Stimulated activated CD8-positive, alpha-beta memory T cell treated with anti-CD3 and anti-CD28 coated beads, Interleukin-15, amount 100 ng/mL, for 24 hours (primary cell): ENCODE measurements at places on chromosomes 6 and 20.

GRCh38 chr20:15544742-15545141 lies 1028.5 kb downstream of the KIF16B start:
- DNase-seq: no peak

GRCh38 chr6:141867767-141868166 lies 265.0 kb upstream of the GJE1 start:
- DNase-seq: no peak

GRCh38 chr6:157804448-157805327 lies 18.4 kb upstream of the SNX9 start:
- DNase-seq: no peak

DNA sequence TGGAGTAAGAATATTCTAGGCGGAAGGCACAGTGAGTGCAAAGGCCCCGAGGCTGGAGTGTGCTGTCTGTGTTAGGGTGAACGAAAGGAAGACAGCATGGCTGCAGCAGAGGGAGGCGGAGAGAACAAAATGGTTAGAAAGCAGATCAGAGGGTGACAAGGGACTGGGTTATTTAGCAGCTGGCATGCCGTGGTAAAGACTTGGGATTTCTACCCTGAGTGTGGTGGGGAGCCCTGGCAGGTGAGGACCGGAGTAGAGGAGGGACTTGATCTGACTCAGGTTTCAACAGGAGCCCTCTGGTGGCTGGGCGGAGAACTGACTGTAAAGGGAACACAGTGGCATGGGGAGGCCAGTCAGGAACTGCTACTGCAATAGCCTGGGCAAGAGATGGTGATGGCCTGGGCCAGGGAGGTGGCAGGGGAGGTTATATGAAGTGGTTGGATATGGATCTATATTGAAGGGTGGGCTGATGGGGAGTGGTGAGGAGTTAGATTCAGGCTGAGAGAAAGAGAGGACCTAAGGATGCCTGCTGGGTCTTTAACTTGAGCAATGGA lies 38.0 kb downstream of the PIM1 start:
- peak; percentile 59 for DNase-seq

- DNase-seq: no peak
These were observed 829.3 kb upstream of the CITED2 start for GRCh38 chr6:140203661-140204147.

DNA sequence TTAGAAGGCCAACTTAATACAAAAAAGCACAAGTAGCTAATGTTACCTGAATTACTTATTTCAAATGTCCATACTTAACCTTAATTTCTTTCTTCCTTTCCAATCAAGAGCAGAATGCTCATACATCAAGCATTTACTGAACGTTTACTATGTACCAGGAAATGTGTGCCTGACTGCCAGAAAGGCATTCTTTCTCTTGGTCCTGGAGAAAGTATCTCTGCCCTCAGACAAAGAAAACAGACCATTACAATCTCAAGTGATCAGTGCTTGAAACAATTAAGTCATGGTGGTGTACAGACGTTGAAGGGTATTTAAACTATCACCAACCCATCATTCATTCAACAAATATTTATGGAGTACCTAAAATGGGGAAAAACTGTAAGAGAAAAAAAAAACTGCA lies 26.4 kb downstream of the CSNK2A1 start:
- DNase-seq: no peak

- no peak for DNase-seq
These were observed 34.9 kb downstream of the ERMARD start for GRCh38 chr6:169786349-169786748.

DNA sequence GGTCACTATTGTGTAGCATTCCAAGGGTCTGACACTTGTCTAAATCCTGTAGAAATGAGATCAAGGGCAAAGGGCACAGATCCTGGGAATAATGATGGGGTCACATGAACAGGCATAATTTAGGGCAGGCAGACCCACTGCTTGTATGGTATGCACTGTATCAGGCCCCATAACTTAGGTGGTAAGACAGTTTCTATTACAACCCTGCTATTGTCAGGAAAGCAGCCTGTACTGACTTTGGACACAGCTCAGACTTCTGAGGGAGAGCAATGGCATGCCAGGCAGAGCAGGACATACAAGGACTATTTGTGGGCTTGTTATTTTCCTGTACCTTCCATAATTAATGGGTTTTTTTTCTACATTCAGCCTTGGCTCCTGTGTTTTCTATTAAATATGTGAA lies 286.8 kb downstream of the PKHD1 start:
- DNase-seq: no peak

DNA sequence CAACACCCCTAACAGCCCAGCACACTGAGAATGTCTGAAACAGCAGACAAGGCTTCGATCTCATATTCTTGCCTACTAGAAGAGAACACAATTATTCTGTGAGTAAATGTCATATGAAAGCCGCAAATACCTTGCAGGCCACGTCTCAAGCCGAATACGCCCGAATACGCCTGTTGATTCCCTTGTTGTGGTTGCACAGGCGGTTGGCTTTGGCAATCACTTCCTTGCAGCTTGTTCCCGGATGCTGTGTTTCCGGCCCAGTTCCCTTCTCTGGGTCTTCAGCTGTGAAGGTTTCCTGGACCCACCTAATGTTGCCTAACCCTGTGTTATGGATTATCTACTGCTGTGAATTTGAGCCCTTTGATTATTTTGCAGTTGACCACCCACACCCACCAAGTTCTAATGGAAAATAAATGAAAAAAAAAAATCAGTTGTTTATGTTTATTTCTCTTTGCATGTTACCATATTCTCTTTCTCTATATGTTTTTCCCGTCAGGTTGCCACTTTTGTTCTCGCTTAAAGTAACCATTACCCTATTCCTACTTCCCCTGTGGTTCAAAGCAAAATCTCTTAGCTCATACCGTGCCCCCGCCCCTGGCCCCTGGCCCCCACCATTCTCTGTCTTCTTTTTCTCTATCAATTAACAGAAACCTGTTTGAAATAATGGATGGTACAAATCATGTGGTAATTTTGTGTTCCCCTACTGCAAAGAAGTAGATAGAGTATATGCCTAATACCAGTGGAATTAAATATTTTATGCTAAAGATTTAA lies 172.4 kb downstream of the ADGB start:
- DNase-seq: no peak

DNA sequence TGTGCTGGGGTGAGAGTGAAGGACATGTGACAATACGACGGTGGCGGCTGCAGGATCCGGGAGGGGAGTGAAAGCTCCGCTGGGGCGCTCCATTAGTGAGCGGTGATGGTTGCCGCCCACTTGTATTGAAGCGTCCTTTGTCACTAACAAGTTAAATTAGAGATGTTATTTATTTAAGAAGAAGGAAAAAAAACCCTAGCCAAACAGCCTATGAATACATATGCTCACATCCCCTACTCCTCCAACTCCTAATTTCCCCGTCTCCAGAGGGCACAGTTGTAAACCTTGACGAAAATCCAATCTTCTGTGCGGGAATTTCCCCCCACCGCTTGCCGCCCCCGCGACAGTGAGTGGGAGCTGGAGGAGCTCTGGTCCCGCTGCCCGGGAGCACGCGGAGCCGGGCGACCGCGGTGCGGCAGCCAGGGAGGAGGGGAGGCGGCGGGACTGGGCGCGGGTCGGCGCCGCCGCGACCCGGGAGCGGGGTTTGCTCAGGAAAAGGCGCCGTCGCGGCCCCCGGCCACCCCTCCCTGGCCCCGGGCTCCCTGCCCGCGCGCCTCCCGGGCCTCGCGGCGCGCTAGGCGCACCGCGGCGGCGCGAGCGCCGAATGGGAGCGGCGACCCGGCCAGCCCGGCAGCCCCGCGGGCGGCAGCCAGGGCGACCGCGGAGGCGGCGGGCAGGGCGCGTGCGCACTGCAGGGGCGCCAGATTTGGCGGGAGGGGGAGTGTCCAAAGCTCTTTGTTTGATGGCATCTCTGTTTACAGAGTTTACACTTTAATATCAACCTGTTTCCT lies at the start of gene MYB:
MYB (plus strand) TSS at position 767 of the 791 bp plus-strand sequence. CDS start 206 bp downstream, outside the sequence.
- DNase-seq: peak; percentile 41

- DNase-seq: no peak
These were observed 735 bp upstream of the SLC23A2 start for GRCh38 chr20:5002077-5002413.

- DNase-seq: no peak
These were observed 775 bp downstream of the PFDN4 start for GRCh38 chr20:54208548-54209176.

GRCh38 chr6:14207448-14207847 lies 89.9 kb downstream of the CD83 start:
- DNase-seq: no peak

- DNase-seq: no peak
These were observed 141.1 kb downstream of the SYNDIG1 start for GRCh38 chr20:24610341-24611115.

DNA sequence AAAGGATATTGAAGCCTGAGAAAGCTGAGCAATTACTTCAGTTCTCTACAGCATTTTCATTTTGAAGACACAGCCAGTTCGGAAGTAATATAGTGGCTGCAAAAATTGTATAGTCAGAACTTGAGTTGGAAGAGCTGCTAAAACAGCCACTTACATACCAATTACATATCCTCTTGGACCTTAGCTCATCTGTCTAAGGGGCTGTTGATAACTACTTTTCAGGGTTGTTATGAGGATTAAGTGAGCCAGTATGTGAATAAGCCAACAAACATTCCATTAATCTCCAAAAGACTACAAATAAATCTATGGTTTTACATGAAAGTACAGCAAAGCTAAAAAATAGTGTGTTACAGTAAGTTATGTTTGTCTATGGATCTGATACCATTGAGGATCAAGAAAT lies 59.7 kb downstream of the TMEM200A start:
- no peak for DNase-seq

DNA sequence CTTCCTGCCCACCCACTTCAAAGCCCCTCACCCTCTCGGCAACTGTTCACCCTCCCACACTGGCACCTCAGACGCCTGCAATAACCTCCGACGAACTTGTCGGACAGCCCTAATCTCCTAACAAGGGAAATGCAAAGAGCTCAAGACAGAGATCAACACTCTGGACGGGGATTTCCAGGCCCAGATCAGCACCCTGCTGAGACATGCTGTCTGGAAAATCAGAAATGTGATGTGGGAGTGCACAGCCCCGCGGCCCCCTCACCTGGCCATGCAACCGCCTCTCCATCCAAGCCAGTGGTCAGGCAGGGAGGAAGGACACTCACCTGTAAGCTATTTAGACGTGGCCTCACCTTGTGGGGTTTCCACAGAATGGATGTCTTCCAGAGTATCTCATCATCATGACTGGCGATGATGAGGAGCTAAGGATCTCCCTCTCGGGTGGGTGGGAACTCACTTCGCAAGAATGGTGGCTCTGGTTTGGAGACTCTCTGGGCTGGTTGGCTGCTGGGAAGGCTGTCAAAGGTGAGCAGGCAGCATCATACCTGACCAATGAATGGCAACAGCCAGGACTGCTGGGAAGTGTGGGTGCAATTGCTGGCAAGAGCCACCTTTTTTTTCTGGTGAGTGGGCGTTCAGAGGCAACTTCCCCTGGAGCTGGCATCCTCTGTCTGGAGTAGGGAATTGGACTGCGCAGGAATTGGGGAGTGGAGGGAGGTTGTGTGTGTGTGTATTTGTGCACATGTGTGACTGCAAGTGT lies 28.1 kb upstream of the ADTRP start:
- DNase-seq: no peak

DNA sequence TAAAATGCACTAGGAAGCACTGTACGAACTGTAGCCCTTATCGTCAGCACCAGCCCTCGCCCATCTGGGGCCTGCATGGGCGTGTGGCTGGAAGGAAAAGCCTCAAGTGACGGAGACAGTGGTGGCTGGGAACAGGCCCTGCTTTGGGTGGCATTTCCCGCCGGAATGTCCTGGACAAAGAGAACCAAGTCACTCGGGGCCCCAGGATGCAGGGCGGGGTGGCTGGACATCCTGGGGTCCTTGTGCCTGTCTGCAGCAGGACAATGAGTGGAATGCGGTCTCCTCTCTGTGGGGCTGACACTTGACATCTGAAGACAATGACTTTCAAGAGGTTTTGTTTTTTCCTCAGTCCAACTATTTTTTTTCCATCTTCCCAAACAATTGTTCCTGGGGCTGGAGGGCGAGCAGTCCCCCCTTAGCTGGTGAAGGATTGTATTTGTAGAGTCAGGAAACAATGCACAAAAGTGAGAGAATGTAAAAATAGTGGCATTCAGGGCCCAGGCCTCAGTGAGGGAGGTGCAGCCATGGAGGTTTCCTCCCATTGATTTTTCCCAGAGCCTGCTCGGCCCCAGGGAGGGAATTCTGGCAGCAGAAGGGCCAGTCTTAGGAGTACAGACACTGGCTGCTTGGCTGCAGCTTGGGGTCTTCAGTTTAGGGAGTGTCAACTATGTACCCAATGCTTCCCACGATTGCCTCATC lies 64.4 kb downstream of the PREX1 start:
- no peak for DNase-seq

DNA sequence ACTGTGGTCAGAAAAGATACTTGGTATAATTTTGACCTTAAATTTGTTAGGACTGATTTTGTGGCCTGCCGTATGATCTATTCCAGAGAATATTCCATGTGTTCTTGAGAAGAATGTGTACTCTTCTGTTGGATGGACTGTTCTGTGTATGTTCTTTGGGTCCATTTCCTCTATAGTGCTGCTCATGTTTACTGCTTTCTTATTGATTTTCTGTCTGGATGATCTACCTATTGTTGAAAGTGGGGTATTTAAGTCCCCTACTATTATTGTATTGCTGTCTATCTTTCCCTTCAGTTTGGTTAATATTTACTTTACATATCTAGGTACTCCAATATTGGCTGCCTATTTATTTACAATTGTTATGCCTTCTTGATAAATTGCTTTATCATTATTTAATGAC lies 298.4 kb downstream of the BCKDHB start:
- DNase-seq: no peak

DNA sequence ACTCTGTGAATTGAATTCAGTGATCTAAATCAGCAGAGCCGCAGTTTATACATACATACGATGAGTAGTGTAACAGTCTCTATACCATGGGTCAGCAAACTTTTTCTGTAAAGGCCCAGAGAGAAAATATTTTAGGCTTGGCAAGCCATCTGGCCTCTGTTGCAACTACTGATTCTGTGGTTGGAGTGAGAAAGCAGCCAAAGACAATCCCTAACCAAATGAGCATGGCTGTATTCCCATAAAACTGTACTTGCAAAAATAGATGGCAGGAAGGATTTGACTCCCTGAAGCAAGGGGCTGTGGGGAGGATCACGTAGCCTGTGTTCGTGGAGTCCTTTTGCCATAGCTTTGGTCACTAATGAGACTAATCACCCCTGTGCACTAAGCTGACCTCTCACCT lies 17.9 kb upstream of the MOCS1 start:
- DNase-seq: no peak

- no peak for DNase-seq
These were observed 307 bp downstream of the RANBP9 start for GRCh38 chr6:13711324-13711732.
